Stimulated activated CD4-positive, alpha-beta T cell treated with anti-CD3 and anti-CD28 coated beads, Interleukin-4, amount 100 ng/mL, for 4 hours (primary cell): ENCODE measurements at places on chromosomes 4 and X.

DNA sequence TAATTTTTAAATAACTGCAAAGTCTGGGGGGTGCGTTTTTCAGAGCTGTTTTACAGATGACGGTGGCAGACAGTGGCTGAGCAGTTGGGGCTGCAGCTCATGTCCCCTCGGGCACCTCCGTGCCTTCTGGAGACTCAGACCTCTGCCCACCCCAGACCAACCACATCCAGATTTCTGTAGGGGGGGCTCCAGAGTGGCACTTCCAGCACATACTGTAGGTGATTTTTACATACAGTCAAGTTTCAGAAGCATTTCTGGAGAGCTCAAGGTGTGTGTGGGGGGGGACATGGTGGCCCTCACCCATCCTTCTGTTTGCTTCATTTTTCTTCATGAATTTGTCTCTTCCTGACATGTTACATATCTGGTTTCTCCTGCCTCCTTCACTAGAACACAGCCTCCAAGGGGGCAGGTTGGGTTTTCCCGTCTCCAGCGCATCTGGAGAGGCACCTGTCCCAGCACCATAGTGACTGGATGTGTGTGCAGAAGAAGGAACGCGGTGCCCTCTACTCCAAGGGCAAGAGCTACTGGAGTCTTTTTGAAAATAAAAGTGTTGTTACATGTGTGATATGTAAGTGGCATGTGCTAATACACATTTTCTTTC, 37.5 kb downstream of the TMEM271 start:
- no peak for DNase-seq

- no peak for DNase-seq
These were observed 189.7 kb upstream of the NDST3 start for GRCh38 chr4:117844594-117844993.

DNA sequence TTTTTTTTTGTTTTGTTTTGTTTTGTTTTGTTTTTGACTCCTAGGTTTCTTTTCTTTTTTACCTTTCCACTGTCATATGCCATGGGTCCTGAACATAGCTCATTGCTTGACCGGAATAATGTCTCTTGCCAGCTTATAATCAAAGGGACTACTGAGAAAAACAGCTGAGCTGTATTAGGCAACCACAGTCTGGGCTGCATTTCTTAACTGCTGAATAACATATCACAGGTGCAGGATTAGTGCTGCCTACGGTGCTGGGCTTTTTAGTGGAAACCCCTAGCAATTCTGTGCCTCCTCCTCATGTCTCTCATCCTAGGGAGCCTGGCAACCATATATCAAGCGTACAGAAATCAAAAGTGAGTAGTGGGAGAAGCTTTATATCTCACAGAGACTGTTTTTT, 333.5 kb downstream of the BMPR1B start:
- DNase-seq = no peak

DNA sequence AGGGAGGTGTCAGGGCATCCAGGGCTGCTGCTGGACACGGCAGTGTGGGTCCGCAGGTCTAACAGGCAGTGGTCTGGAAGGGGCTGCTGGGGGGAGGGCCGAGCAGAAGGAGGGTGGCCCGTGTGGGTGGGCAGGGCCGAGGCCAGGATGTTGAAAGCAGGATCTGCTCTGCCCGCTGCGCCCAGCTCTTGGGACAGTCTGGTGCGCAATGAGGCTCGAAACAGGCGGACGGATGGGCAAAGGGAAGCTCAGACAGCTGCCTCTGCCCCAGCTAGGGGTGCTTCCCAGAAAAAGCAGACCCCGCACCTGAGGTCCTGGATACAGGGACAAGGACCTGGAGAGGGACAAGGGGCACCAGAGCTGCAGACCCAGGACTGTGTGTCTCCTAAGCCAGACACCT, 121.3 kb downstream of the FAM53A start:
- DNase-seq = no peak

DNA sequence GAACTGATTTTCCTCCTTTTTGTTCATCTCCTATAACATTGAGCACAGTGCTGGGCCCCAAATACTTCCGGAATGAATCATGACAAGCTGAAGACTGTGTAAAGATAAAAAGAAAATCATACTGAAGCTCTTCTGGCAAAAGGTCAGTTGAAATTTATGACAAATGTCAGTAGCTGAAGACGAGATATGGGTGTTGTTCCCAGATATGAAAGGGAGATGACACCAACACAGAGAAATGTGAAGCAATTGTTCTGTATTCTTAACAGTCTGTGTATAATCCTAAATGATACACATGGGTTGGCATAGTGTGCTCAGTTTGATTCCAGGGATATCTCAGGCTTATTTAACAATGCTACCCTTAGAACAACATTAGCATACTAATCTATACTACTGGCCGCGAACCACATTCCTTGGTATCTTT, 170.5 kb upstream of the PITX2 start:
- DNase-seq = no peak

GRCh38 chrX:54177306-54177705, 5.7 kb downstream of the FAM120C start:
- no peak for DNase-seq

GRCh38 chr4:100848841-100849240, 331.0 kb upstream of the EMCN start:
- DNase-seq = no peak

DNA sequence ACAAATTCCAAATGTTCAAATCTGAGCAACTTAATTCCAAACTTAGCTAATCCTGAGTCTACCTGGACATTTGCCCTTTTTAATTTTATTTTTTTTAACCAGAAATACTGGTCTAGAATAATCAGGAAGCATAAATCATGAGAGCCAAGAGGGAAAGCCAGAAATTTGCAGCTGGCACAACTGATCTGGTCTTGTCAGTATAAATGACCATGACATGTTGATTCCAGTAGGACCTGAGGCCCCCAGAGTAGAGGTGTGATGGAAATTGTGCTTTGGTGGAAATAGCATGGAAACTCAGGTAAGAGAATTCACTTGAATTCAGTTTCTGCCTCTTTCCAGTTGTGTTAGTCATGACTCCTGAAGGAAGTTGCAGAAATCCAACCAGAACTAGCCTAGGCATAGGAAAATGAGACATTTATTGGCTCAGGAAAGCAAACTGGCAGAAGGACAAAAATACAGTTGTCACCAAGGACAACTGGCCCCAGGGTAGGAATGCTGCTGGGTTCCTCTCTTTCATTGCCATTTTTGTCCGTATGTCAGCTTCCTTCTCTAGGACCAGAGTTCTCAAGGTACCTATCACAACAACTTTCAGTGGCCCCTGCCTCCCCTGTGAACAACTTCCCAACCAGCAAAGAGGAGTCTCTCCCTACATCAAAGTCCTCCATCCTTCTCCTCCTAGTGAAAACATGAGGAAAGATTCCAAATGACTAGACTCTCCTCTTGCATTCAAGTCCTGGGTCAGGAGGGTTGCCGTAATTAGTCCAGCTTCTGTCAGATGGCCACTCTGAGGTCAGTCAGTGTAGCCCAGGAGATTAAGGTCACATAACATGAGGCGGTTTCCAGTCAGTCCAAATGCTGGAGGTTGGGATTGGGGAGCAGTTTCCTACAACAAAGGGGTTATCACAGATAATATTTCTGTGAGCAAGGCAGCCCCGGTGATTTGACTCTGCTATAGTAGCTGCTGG, 29.3 kb upstream of the MYOZ2 start:
- DNase-seq = no peak

DNA sequence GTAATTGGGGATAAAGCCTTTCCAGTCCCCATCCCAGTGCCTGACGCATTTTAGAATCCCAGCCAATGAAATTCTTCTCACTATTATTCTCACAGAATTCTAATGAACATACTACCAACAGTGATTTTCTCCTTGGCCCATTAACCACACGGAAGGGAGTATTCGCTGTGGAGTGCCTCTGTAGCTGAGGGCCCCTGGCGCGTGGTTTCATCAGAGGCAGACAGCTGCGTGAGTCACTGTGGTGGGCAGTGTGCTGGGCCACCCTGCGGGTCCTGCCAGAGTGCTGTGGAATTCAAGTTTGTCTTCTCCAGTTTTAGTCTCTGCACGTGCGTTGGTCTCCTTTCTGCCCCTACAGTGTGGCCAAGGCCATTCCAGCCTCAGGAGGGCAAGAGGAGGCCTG, 335.4 kb upstream of the FAT1 start:
- no peak for DNase-seq

GRCh38 chr4:53730031-53730805, 138.9 kb upstream of the LNX1 start:
- DNase-seq = no peak

DNA sequence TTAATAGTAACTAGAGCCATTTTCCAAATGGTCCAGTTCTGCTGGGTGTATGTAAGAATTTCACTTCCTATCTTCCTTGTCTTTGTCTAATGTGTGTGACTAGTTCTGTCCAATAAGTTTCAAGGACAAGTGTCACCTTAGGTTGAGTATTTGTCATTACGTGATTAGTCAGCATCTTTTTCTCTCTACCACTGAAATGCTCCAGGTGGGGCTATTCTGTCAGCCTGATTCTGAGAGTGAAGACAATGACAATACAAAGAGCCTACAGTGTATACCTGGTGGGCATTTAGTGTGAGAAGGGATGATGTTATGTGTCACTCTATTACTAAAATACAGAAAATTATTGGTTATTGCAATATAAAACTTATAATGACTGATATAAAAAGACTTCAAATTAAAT, 876.3 kb downstream of the C4orf33 start:
- no peak for DNase-seq

DNA sequence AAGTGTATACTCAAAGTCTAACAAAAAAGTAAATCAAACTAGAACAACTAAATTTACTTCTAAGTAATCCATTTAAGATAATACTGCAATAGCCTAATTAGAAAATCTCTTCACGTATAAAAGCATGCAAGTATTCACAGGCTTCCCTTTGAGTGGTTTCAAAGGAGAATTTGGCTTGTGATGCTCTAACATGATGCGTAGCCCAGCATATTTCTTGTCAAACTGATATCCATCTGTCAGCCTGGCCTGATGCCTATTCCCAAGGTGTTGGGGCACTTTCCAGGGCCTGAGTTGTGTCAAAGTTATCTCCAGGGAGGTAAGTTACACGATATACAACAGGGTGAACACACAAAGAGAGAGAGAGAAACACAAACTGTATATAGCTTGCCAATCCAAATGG, 287.0 kb upstream of the MAGEB18 start:
- no peak for DNase-seq

DNA sequence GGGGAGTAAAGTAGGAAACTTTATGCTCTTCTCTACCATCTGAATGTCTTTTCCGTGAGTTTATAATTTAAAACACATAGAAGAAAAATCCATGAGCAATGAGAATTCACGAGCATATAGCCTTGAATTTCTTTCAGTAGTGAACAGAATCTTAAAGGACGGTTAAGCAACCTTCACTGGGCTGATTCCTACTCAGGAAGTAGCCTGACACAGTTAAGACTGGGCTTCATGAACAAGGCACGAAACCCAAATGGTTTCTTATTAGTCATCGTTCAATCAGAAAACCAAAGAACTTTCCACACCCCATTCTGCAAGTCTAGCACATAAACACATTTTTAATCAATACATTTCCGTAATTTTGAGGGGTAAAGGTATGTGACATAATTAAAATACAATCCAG, 95.8 kb downstream of the SH3KBP1 start:
- no peak for DNase-seq

GRCh38 chr4:498328-498904, 540 bp downstream of the ZNF721 start:
- no peak for DNase-seq

DNA sequence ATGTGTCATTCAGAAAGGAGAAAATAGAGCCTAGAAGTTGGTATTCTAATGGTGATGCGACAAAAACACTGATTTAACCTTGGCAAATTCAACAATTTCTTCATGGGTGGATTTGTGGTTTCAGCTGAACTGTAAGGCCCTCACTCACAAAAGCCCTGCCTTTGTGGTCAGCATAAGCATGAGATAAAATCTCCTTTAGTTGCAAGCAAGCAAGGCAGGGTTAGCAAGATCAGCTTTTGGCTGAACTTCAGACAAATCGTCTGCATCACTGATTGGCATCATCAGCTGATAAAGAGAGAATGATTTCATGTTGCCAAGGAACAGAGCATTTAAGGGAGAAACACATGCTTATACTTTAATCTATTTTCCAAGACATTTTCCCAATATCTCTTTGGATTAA, 2582.2 kb downstream of the PCDH7 start:
- no peak for DNase-seq

- no peak for DNase-seq
These were observed 115.5 kb upstream of the TMEM150C start for GRCh38 chr4:82677327-82677726.

DNA sequence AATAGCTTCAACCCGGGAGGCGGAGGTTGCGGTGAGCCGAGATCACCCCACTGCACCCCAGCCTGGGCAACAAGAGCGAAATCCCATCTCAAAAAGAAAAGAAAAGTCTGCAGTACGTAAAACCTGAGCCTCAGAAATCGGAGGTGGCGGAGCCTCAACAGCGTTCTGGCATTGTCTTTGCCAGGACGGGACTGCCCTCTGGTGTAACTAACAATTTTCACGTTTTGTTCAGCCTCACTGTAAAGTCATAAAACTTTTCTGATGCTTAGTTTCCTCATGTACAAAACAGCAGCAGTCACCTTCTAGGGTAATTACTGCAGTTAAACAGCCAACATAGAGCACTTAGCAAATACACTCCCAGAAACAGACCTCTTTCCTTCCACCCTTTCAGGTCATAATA, 121.7 kb downstream of the RBM47 start:
- no peak for DNase-seq

GRCh38 chrX:153556767-153557166, 39.3 kb downstream of the ATP2B3 start:
- DNase-seq = no peak

- peak; percentile 88 for DNase-seq
These were observed at the start of gene TIMP1 for GRCh38 chrX:47581731-47582647. TIMP1 (plus strand) TSS chrX:47582436; CDS start chrX:47583416, 980 bp downstream.

GRCh38 chr4:1790005-1790404, 3.1 kb upstream of the FGFR3 start:
- no peak for DNase-seq

GRCh38 chr4:122000849-122001248, 49.0 kb upstream of the TRPC3 start:
- no peak for DNase-seq

DNA sequence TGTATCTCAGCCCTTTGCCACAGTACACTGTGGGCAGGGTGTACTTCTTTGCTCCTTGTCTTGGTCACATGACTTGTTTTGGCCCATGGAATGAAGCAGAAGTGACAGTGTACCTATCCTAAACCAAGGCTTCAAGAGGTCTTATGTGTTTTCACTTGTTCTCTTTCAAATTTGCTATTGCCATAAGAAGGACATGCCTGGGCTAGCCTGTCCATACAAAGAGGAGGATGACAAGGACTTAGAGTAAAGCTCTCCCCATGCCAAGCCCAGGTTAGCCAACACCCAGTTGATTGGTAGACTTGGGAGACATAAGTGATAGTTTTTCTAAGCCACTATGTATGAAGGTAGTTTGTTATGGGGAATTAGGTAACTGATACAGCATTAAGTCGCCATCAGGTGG, 141.1 kb upstream of the MID1 start:
- no peak for DNase-seq

- no peak for DNase-seq
These were observed 55.1 kb downstream of the SPATA18 start for GRCh38 chr4:52106191-52106590.

DNA sequence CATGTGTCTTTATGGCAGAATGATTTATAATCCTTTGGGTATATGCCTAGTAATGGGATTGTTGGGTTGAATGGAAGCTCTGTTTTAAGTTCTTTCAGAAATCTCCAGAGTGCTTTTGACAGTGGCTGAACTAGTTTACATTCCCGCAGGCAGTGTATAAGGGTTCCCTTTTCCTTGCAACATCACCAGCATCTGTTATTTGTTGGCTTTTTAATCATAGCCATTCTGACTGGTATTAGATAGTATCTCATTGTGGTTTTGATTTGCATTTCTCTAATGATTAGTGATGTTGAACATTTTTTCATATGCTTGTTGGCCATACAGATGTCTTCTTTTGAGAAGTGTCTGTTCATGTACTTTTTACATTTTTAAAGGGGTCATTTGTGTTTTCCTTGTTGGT, 129.8 kb downstream of the TBCK start:
- DNase-seq = no peak
